ENCODE measurements at places on chromosomes 12 and 14.

GRCh38 chr12:25755136-25755970 is 202.3 kb upstream of the LMNTD1 start:
- DNase-seq, result no peak

DNA sequence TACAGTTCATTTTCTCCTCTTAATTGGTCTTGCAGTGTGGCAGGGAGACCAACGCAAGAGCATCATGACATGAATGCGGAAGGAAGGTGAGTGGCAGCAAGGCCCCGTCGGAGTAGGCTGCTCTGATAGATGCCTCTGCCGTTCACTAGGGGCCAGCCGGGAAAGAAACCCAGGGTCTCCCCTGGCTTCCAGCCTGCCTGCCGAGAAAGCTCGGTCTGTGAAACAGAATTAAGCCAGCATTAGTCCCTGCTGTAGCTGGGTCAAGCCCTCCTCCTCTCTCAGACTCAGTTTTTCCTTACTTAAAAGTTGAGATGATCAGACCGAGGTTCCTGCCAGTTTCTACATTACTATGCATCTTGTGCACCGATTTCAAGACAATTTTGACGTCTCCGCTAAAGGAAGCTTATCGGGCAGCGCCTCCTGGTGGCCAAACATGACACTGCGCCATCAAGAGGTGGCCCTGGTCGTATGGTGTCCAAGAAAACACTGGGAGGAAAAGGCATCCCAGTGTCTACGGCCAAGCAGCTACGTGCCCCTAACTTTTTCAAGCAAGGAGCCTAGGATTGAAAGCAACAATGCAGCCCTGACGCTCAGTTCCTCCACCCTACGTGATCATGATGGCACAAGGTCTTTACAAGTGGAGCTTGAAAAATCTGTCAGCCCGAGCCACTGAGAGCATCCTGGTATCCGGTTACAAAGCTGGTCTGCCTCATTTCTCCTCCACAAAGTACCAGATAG is 131.6 kb downstream of the KSR2 start:
- DNase-seq, result no peak

GRCh38 chr14:69861025-69861569 is 18.1 kb upstream of the SMOC1 start:
- no peak for DNase-seq

GRCh38 chr14:99879401-99880295 is 86.4 kb downstream of the EML1 start:
- no peak for DNase-seq

GRCh38 chr14:60273956-60274355 is 24.9 kb downstream of the PPM1A start:
- no peak for DNase-seq

GRCh38 chr14:70600382-70601157 is at the start of gene MED6:
TSS of gene MED6 (minus strand) at chr14:70600655. CDS start at chr14:70600637, 18 bp downstream.
- peak; percentile 37 for DNase-seq

- DNase-seq, result no peak
These were observed 785 bp downstream of the MLEC start for GRCh38 chr12:120687578-120688289.

DNA sequence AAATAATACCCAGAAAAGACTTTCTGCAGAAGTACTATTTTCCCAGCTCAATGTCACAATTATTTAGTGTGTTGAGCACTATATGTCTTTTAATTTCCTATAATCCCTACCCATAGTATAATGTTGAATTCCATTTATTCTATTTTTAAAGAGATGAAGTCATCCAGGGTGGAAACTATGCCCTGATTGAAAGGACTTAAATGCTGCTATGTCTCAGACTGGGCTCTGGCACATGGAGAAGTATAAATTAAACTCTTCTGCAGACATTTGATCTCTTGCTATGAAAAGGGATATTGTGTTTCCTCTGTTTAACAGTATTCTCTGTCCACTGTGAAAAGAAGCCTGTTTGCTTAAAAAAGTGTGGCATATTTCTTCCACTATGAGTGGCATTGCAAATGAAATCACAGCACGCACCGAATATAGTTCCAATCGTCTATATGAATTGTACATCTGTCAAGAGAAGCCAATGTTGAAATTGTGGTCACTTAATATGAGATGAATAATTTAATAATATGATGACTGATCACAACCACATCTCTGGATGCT is 192.3 kb downstream of the BCAT1 start:
- no peak for DNase-seq

DNA sequence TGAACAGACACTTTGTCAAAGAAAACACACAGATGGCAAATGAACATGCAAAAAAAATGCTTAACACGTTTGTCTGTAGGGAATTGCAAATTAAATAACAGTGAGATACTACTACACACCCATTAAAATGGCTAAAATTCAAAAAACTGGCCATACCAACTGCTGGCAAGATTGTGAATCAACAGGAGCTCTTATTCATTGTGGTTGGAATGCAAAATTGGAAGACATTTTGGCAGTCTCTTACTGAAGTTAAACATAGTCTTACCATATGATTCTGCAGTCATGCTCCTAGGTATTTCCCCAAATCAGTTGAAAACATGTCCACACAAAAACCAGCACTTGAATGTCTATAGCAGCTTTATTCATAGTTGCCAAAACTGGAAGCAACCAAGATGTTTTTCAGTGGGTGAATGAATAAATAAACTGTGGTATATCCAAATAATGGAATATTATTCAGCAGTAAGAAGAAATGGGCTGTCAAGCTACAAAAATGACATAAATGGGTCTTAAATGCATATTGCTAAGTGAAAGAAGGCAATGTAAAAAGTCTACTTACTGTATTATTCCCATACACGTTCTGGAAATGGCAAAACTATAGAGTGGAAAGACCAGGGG is 91.4 kb downstream of the PLEKHA5 start:
- DNase-seq, result no peak

GRCh38 chr12:101939856-101940265 is 62.5 kb downstream of the DRAM1 start:
- peak; percentile 31 for DNase-seq

GRCh38 chr14:59870277-59871165 is at the start of gene RTN1:
TSS of gene RTN1 (minus strand) at chr14:59870776. CDS start at chr14:59870630, 146 bp downstream.
- no peak for DNase-seq

DNA sequence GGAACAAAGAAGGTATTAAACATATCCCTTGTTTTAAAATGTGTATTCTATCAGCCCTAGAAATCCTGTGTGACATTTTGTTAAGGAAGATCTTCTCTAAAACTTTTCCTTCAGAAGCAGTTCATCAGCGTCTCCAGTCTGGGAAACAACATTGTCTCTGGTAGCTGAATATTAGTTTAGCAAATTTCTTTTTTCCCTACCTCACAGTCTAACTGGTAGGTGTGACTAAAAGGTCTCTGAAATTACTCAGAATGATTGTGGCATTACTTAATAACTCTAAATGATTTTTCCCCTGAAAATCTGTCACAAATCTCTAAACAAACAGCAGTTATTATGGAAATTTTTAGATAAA is 1044.8 kb downstream of the FLRT2 start:
- DNase-seq, result no peak

DNA sequence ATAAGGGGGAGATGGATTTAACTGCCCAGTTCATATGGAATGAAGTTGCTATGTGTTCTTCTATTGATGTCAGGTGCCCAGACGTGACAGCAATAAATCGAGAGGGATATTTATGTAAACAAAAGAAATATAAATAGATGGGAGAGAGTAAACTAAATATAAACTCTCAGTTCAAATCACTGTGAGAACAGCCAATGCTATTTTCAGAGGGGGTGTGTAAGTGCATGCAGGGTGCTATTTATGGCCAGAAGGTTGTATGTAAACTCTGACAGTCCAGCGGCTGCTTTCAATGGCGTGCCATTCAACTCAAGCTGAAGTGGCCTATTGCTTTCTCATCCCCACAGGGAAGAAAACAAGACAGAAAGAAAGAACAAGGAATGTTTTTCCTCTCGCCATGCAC is 127.2 kb downstream of the KCNA5 start:
- DNase-seq, result no peak

DNA sequence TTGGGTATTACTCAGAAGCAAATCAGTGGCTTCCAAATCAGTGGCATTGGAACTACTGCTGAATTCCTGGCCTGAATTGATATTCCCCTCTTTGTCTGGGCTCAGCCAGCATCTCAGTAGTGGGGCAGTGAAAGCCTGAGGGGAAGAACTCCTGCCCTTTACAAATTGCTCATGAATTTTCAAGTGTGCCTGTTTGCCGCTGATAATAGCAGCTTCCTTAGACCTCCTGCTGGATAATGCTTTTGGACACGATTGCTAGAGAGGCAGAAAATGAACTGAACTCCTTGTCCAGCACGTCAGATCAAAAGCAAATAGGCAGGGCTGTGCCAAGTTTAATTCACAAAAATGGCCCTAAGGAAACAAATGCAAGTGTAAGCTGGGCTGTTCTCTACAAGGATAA is 91.3 kb upstream of the GZMB start:
- DNase-seq, result no peak

- DNase-seq, result no peak
These were observed 656.7 kb downstream of the MED13L start for GRCh38 chr12:115620816-115621215.

GRCh38 chr12:47945341-47945728 is 18.1 kb upstream of the TMEM106C start:
- no peak for DNase-seq

DNA sequence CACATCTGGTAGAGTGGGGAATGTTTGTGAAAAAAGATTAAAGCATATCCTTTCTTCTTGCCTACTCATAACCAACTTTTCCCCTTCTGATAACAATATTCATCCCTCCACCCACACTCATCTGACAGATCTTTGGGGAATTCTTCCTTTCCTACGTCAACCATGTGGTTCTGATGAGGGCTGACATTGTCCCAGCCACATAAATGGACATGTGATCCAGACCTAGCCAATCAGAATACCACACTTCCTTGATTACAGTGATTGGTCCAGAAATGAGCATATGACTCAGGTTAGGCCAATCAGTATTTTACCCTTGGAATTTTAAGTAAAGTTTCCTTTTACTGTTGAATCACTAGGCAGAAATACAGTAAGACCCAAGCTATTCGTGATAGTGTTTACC is 58.9 kb downstream of the GPR65 start:
- no peak for DNase-seq

DNA sequence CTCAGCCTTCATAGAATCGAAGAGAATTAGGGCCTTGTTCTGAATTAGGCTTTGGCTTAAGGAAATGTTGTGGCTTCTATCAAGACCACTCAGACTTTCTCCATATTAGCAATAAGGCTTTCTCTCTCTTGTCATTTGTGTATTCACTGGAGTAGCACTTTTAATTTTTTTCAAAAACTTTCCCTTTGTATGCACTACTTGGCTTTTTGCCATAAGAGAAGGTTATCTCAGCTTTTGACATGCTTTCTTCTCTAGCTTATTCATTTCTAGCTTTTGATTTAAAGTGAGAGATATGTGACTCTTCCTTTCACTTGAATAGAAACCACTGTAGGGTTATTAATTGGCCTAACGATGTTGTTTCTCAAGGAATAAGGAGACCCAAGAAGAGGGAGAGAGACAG is 244.2 kb downstream of the GPHN start:
- no peak for DNase-seq

DNA sequence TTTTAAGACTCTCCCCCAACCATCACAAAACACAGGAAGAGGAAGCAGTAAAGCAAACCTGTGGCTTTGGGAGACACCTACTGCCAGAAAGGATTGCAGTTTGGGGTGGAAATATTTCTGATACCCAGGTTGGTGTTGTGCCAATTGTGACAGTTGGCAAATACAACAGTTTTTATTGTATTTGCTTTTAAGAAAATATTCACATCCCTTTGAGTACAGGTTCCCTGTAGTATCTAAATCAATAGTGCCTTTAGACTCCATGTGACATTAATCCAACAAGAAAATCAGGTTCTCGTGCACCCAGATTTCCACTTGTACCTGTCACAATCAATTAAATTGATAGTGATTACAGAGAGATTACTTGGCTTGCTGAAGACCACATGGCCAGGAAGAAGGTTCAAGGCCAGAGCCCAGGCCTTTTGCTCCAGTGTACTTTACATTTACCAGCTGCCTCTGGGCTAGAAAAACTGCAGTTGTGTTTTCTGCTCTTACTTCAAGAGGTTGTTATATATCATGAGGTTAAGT is 361.2 kb downstream of the ATP23 start:
- DNase-seq, result no peak

- DNase-seq, result no peak
These were observed 56.0 kb upstream of the HECTD1 start for GRCh38 chr14:31263485-31264133.

- no peak for DNase-seq
These were observed 30.9 kb upstream of the DYRK2 start for GRCh38 chr12:67617629-67618028.

DNA sequence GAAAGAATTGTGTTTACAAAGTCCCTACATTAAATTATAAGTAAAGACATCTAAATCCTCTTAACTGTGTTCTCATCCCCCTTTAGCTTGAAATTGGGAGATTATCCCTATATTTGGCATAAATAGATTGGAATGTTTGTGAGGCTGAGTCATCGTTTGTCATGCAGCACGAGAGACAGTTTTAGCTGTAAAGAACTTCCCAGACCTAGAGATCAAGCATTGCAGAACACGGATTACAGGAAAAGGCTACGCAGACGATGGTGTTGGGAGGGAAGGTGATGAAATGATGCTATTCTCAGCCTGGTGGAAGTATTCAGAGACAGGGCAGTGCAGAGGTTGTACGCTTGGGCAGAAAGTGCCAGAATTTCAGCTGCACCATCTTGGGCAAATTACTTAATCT is 93.8 kb downstream of the PTPRB start:
- DNase-seq, result no peak

DNA sequence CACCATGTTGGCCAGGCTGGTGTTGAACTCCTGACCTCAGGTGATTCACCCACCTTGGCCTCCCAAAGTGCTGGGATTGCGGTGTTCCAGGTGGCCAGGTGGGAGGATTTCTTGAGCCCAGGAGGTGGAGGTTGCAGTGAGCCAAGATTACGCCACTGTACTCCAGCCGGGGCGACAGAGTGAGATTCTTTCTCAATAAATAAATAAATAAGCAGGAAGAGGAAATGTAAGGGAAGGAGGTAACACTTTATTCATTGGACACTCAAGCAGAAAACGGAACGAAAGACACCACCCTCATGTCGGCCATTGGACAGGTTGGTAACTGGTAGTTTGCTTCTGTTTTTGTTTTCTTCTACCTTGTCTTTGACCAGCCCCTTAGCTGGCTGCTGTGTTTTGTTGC is 13.0 kb upstream of the NFATC4 start:
- no peak for DNase-seq

DNA sequence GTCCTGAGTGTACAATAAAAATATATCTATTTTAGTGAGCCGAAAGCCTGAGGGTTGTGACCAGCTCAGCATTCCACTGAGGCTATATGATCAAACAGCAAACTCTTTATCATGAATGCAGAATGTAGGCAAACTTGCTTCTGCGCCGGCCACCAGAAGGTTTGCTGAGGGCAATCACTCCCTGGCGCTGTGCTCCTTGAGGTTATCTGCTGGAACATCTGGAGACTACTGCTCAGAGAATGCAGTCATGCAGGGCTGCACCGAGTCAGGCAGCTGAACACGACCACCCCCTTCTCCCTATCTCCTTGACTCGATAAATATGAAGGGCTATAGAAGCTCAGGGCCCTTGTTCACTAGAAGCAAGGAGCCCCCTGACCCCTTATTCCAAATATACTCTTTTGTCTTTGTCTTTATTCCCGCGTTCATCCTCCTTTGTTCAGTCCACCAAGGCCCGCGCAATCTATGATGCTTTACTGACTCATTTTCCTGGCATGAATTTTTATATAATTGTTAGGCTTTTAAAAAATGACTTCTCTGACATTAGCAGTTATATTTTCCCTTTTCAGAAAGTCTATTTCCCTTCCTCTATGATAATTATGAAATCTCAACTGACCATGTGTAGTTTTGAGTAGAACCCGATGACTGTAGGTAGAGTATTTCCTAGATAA is 1089.3 kb downstream of the SLC16A7 start:
- DNase-seq, result no peak

GRCh38 chr14:103894723-103895059 is 33.6 kb upstream of the TDRD9 start:
- no peak for DNase-seq

- peak; percentile 69 for DNase-seq
These were observed 6.2 kb downstream of the CHST11 start for GRCh38 chr12:104462931-104463339.
